ENCODE measurements at places on chromosomes 4 and X.

DNA sequence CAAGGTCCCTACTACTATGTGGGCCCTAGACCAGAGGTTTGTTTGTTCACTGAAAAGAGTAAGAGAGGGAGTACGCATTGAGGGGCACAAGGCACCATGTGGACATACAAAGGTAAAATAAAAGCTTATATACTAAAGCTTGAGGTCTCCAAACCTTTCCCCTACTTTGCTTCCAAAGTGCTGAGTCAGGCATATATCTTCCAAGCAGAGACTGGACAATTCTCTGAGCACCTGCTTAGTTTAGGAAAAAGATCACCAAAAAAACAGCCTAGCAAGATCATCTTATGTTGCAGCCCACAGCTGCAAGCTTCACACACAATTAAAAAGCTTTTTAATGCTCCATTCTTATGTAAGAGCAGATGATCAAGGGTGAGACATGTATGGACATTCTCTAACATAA is 119.5 kb downstream of the WDFY3 start:
- no peak for DNase-seq

GRCh38 chrX:72100824-72101351 is 30.8 kb downstream of the RTL5 start:
- DNase-seq: peak; percentile 89

- DNase-seq: no peak
These were observed 2506.0 kb downstream of the PCDH7 start for GRCh38 chr4:33226133-33226532.

DNA sequence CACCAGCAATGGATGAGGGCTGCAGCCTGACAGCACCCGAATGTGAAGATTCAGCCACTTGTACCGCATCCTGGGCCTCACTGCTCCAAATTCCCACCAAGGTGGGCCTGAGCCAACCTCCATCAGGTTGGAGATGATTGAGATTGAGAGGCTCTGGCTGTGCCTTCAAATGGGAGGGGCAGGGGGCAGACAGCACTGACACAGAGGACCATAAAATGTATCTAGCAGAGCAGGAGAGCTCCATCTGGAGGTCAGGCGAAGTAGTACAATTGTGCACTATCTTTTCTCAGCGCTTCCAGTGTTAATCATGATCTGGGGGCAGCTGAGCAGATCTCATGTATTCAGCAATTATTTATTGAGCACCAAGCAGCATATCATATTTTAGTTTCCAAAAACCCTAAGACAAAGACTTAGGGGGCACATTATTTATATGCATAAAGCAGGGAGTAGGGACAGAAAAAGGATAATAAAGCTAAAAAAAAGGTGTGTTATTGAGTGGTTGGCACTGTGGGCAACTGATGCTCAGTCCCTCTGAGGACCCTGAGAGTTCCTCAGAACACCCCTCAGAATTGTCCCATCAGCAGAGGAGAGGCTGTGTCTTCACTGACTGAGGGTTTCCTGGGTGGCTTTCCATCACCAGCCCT is 31.6 kb upstream of the C1QTNF7 start:
- DNase-seq: peak; percentile 73

- DNase-seq: no peak
These were observed 78.0 kb upstream of the ADAD1 start for GRCh38 chr4:122300776-122301175.

DNA sequence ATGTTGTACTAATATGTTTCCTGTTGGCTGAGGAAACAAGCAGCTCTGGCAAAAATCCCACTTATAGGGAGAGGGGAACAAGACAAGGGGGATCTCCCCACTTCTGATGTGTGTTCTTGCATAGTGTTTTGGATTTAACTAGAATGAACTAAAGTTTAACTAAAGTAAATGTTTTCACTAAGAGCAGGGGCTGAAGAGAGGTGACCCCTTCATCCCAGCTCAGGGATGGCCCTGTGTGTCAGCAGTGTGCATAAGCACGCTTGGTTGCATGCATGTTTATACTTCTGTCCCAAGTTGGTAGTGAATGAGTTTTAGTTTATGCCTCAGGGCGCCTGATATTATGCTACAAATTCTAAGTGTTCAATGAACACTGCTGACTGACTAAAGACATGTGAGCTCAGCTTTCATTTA is 169.4 kb downstream of the MGST2 start:
- DNase-seq: no peak

GRCh38 chr4:41144812-41145211 is 69.5 kb downstream of the APBB2 start:
- DNase-seq: no peak

- no peak for DNase-seq
These were observed 380.6 kb downstream of the MAPK10 start for GRCh38 chr4:85979276-85979675.

GRCh38 chr4:169376421-169376820 is 105.7 kb upstream of the SH3RF1 start:
- no peak for DNase-seq

GRCh38 chr4:77196866-77197265 is 39.9 kb downstream of the CCNG2 start:
- DNase-seq: no peak

- peak; percentile 90 for DNase-seq
These were observed 175.9 kb upstream of the RPS6KA3 start for GRCh38 chrX:20442597-20442996.

DNA sequence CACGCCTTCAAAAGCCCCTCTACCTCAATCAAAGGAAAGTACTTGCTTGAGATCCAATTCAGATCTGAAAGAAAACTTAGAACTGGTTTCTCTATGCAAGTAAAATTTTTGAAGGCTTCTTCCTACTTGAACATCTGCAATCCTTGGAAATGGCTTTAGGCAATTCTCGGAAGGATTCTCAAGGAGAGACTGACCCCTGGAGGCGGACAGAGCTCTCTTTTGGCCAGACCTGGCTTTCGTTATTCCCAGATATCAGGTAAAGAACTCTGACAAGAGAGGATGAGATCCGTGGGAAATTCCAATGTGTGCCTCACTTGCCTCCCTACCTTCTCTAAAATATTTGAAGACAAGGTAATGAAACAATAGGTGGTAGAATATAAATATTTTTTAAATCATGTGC is 670.3 kb upstream of the FAM241A start:
- DNase-seq: no peak

DNA sequence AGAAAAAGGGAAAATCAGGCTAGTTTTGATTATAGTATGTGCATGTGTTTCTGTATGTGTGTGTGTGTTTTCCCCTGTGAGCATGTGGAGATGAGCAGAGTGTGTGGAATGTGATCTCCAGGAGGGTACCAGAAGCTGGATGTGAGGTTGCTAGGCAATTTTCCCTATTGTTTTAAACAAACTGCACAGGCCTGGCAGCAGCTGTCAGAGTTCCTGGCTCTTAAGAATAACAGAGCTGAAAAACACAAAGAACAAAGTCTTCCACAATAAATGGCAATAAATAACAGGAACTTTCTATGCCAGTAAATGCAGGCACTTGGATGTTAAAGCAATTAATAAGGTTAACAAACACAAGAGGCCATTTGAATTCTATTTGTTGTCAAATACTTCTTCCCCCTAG is 344.6 kb upstream of the CTSO start:
- DNase-seq: no peak

DNA sequence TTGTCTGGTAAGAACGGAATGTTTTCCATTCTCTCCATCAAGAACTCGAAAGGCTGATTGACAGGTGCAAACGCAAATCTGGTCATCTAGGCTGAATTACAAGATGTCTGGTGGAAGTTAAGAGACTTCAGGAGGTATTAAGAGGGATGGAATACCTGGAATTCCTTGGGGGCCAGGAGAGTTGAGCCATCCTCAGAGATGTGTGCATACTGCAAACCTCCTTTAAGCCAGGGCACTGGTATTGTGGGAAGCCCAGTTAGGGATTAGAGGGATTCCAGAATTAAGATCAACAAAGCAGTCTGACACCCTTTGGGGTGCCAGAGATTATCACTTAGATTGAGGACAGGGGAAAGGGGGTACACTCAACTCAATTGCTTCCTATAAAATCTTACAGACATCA is 151.4 kb downstream of the VCX3A start:
- DNase-seq: no peak

GRCh38 chr4:7970361-7970946 is 30.8 kb upstream of the AFAP1 start:
- DNase-seq: no peak

DNA sequence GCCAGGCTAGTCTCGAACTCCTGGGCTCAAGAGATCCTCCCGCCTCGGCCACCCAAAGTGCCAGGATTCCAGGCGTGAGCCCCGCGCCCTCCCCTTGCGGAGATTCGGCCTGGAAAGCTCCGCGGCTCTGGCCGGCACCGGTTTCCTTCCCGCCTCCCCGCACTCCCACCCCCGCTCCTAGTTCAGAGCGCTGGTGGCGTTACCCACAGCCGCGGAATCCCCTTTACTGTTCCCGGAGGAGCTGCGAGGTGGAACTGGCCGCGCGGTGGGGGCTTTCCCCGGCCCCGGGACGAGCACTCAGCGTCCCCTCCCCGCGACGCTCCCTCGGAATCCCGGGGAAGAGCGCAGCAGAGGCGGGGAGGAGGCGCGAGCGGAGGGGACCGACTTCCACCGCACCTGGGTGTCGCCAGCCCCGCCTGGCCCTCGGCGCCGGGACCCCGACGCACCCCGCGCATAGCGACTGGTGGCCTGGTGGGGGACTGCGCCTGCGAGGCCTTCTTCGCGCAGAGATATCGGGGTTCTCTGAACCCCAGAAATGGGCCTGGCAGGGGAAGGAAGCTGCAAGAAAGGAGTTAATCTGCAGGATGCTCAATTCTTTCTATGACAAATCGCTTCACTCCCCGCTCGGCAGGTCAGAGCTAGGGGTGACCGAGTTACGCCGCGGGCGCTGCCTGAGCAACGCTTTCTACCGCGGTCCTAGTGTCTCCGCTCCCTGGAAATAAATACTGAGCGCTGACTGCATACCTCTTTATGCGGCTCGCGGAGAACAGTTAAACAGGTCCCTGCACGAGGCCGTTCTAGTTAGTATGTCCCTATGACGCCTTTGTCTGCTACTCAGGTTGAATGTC is 14.6 kb upstream of the SLC25A4 start:
- peak; percentile 48 for DNase-seq

GRCh38 chr4:130850019-130850524 is 1754.1 kb downstream of the C4orf33 start:
- DNase-seq: no peak

- DNase-seq: no peak
These were observed 104.0 kb upstream of the MBNL3 start for GRCh38 chrX:132592880-132593279.
